ENCODE measurements at places on chromosomes 4 and X.

GRCh38 chrX:133323431-133323830, 91.9 kb downstream of the GPC4 start:
- DNase-seq = no peak

DNA sequence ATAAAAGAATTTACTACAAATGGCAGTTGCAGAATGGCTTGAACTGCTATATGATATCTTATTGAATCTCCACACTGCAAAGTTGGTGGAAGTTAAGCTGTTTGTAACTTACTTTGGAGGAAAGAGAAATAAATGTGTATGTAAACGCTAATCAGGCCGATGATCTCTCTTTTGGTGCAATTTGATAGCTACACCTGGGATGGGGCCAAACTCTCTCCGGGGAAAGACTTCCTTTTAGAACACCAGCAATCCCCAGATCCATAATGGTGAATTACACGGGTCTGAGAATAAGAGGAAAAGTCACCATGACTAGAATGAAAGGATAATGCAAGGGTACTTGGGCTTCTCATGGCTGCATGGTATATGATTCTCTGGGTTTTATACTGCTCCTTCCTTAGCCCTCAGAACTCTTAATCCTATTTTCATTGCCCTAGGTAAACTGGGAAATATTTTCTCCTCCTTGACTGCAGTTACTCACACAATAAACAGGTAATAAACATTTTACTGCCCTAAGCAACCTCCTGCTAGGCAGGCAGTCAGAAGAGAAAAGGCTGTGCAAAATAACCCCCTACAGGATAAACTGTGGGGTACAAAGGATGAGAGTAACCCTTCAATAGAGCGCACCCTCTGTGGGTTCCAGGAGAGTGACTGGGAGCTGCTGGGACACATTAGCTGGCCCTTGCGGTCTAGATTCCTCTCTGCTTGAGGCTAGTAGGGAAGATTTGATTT, 109.3 kb downstream of the MGST2 start:
- no peak for DNase-seq

DNA sequence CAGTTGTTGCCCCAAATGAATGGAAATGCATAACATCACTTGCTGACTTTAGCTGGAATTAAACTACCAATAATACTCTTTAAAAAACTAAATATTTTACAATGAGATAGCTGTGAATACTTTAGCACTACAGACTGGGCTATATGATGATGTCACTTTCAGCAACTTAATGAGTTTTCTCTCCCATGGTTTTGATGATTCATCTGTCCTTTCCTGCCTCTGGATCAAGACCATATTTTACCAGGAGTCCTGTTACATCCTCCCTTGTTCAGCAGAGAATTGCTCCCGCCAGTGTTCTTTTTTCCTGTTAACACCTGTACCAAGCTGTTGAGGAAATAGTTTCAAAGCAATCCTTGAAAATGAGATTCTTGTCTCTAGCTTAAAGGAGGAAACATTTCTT, 543.0 kb downstream of the SPRY1 start:
- no peak for DNase-seq

GRCh38 chr4:94364527-94364926, 21.9 kb upstream of the HPGDS start:
- DNase-seq = no peak

GRCh38 chrX:44568196-44568595, 25.5 kb upstream of the FUNDC1 start:
- DNase-seq = no peak

DNA sequence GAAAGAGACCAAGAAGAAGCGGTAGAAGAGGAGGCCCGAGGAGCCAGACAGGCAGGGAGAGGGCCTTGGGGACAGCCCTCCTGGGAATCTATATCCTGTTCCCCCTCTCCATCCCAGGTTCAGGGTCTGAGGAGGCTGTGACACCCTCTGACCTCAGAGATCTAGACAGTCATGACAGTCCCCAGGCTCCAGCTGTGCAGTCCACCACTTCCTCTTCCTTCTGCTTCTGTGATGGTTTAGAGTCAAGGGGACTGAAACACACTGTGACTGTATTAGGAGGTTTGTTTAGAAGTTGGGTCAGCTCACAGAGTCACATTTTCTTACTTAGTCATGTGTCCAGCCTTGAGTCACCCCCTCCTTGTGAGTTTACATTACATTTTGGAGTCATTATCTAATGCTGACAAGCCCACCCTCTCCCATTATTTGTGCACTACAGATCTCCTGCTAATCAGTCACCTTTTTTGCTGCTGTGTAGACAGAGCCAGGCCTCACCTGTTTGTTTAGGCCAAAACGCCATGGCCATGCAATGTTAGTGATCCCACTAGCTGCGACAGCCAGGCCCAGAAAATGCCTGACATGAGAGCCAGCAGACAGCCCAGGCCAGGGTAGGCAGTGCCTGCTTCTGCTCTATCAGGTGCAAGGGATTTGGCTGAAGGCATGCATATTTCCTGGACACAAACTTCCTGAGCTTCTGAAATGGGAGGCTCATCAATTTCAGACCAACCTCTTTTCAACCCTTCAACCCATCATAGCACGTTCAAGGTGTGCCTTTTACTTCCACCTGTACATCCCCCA, 26.0 kb downstream of the MANBA start:
- no peak for DNase-seq

- DNase-seq = no peak
Measured at GRCh38 chrX:115364670-115365069, 75.2 kb downstream of the LUZP4 start.

- no peak for DNase-seq
Measured at GRCh38 chr4:32589853-32590252, 1869.7 kb downstream of the PCDH7 start.

GRCh38 chr4:52372747-52373146, 286.4 kb downstream of the USP46 start:
- DNase-seq = no peak

DNA sequence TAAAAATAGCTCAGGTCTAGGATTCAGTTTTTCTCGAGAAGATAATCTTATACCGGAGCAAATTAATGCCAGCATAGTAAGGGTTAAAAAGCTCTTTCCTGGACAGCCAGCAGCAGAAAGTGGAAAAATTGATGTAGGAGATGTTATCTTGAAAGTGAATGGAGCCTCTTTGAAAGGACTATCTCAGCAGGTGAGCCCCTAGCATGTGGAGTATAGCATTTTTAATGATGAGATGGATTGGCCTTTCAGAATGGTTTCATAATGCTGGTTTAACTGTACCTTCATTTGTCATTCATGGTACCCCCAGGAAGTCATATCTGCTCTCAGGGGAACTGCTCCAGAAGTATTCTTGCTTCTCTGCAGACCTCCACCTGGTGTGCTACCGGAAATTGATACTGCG, 79.4 kb downstream of the SLC10A6 start:
- no peak for DNase-seq

DNA sequence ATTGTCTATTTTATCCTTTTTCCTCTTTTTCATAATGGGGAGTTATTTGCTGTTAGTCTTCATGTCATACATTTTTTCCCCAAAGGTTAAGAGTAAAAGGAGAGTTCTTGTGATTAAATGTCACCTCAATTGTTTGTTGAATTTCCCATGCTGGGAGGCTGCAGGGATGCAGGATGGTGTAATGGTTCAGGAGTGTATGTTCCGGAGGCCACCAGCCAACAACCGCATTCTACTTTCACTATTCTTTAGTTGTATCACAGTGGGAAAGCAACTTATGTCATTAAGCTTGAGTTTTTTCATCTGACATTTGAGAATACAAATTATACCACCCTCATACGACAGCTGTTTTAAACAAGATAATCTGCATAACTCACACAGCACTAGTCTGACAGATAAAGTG, 15.4 kb downstream of the AFP start:
- DNase-seq = no peak

GRCh38 chrX:79081895-79082512, 62.5 kb upstream of the GPR174 start:
- no peak for DNase-seq

- DNase-seq = no peak
Measured at GRCh38 chr4:57270346-57270745, 160.2 kb upstream of the IGFBP7 start.

DNA sequence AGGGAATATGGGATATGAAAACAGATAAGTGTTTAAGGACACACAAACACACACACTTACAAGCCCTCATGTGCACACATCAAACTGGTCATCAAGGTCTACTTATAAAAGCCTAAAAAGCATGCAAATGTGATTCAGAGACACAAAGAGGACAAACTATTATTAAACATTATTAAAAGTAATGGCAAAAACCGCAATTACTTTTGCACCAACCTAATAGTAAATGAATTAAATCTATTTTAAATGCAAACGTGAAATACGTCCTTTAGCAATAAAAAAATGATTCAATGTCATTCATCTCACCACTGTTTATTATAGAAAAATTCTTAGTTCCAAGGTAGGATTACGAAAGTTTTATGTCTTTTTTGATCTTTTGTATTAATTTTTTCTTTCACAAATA, 91.1 kb upstream of the ARMCX2 start:
- DNase-seq = no peak

DNA sequence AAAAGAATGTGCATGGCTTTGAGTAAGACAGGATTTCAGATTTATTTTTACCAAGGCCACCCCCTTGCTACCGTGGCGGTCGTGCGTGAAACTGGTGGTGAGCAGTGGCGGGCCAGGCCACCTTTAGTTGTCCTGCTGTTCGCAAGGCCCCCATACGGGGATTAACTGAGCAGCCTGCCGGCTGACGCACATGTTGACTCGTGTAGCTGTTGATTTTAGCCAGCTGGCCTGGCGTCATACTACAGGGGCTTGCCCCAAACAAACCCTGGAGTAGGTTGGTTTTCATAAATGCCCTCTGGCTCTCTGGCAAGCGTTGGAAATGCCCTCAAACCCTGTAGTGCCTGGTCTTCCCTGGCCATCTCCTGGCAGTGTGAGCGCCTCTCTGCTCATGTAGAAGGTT, 28.4 kb downstream of the WFS1 start:
- no peak for DNase-seq

- DNase-seq = no peak
Measured at GRCh38 chr4:141011901-141012315, 121.4 kb downstream of the RNF150 start.

DNA sequence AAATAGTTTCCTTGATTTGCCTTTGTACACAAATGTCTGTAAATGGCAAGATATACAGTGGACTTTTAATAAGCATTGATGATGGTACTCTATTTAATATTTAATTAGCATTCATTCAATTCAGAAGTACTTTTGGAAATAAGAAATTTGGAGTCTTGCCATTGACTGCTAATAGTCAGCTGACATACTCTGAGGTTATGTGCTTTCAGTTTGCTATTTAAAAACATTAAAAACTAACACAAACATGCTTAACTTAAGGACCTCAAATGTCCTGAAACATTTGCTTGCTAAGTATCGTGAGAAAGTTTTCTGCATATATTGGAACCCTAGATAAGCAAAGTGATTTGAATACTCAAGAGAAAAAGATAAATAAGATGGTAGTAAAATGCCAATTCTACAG, 64.6 kb downstream of the REELD1 start:
- DNase-seq = no peak

DNA sequence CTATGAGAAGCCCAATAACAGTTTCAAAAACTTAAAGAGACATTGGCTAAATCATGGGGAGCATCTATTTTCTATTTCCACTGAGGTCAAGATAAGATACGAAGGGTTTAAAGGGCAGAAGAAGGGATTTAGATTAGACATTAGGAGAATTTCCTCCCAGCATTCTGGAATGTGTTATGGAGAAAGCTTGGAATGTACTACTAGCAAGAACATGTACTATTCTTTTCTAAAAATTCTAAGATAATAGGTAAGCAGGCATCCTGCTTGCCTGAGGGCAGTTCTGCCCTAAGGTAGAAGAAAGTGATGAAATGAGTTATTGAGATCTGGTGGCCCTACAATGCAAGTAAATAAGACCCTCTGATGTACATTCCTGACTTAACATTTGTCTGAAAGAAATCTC, 279.2 kb downstream of the NR3C2 start:
- no peak for DNase-seq

- DNase-seq = no peak
Measured at GRCh38 chr4:161564230-161564834, 599.5 kb downstream of the FSTL5 start.

DNA sequence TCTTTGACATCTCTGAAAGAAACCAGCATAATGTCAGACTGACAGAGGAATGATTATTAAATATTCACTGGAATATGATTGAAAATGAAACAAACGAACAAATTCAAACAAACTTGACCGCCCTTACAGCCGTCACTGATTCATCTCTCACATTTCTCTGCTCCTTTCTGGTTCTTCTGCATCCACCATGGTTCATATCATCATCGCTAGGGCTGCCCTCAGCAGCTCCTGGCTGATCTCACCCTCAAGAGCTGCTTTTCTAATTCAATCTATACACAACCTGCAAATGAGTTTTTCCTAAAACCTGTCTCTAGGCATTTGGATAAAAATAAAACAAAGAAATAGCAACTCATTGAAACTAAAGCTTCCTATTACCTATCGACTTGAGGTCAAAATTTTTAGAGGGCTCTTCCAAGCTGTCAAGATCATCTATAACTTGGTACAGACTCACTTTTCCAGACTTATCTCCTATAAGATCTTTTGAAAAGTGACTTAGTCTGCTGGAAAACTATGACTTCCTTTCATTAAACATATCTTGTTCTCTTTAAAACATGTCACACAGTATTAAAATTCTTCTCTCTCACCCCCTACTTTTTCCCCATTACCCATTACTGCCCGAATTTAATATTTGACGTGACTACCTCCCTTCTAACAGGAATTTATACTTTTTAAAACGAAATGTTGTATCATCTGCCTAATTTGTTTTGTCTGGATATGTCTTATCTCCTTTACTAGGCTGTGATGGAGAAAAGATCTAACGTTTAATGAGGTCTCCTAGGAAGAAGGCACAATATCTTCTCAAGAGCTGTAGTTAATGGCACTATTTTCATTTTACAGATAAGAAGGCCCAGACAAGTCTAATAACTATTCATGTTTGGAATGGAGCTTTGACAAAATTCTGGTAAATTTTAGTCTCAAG, 71.0 kb upstream of the UNC5C start:
- no peak for DNase-seq

- no peak for DNase-seq
Measured at GRCh38 chr4:104906276-104906675, 240.4 kb upstream of the TET2 start.

GRCh38 chr4:158714937-158715336, 8.3 kb downstream of the PPID start:
- no peak for DNase-seq

DNA sequence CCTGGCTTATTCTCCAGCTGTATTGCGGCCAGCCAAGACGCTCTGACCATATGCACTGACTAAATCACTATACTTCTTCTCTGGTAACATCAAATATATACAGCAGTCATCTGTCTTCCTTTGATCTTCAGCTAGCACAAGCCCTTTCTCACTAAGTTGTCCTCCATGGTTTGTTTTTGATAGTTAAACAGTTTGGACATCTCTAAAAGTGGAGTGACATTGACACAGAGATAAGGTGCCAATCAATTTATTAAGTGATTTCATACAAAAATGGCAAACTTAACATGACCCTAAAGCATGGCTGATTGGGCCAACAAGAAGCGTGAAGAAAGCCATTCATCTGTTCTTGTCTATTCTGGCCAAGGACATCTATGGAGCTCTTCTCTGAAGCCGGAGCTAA, 334.9 kb downstream of the NKX6-1 start:
- DNase-seq = no peak
